ENCODE measurements at places on chromosomes 13 and 19.

- DNase-seq = peak; percentile 76
Observed at GRCh38 chr13:39401046-39401705, 201.8 kb downstream of the LHFPL6 start.

GRCh38 chr19:53518121-53518520 is 19.8 kb upstream of the ZNF331 start:
- DNase-seq = no peak

DNA sequence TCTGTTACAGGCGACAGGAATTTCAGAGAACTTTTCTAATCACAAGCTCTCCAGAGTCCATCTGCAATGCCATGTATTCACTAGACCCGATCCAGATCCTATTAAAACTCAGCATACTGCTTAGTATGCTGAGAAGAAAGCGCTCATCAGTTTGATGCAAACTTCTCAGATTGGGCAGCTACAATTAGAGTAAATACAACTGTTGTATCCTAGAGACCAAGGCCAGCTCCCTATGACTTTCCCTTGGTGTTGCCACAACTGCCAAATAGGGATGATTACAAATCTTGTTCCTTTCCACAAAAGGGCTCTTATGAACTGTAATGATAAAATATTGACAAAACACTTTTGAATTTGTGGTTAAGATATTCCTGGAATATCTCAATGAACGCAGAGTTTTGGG is 191.2 kb downstream of the SPRY2 start:
- no peak for DNase-seq

DNA sequence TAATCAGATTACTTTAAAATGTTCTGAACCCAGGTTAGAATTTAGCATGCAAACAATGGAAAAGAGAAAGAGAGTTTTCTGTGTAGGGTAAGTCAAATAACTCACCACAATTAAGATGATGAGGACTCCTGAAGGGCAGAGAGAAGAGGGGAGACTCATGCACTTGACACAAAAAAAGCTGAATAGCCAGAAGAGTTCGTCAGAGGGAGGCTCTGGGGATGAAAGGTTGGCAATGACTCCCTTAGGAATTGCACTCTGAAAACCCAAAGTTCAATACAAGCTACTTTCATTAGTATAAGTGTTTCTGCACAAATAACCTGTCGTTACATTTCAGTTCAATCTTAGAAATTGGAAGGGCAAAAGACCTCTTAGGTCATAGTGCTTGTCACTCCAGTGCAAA is 434.4 kb upstream of the PCDH9 start:
- DNase-seq = no peak

- DNase-seq = peak; percentile 63
Observed at GRCh38 chr19:47370045-47370611, 21.0 kb downstream of the DHX34 start.

GRCh38 chr19:42045575-42045974 is 24.4 kb downstream of the GRIK5 start:
- no peak for DNase-seq

GRCh38 chr13:32023698-32024097 is 7.9 kb upstream of the FRY start:
- peak; percentile 60 for DNase-seq

GRCh38 chr19:47471733-47472457 is at the start of gene SLC8A2:
SLC8A2 (minus strand) TSS chr19:47471893; CDS start chr19:47466403, 5,490 bp downstream.
- DNase-seq = peak; percentile 80

- DNase-seq = no peak
Observed at GRCh38 chr19:16436780-16437332, 34.9 kb downstream of the EPS15L1 start.

- DNase-seq = no peak
Observed at GRCh38 chr13:21121616-21122015, 54.7 kb downstream of the SKA3 start.

DNA sequence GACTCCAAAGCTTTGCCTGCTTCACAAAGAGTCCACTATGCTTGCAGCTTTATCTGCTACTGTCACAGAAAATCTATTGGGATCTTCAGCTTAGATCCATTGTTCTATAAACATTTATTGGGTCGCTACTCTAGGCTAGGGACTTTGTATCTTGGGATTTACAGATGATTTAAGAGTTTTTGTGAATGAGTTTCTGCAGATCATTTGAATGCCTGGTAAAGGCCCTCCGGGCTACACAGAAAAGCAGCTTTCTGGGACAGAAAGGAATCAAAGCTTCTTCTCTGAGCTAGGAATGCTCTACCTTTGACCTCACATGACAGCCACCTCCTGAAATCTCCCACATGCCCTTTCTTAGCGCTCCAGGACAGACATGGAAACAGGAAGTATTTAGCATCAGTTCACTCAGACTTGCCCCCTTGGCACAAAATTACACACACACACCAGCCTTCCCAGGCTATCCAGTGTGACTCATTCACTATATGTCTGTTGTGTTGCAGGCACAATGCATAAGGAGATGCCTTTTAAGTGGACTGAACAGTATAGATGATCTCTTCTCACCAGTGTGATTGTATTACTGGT is 492.4 kb downstream of the DACH1 start:
- no peak for DNase-seq

DNA sequence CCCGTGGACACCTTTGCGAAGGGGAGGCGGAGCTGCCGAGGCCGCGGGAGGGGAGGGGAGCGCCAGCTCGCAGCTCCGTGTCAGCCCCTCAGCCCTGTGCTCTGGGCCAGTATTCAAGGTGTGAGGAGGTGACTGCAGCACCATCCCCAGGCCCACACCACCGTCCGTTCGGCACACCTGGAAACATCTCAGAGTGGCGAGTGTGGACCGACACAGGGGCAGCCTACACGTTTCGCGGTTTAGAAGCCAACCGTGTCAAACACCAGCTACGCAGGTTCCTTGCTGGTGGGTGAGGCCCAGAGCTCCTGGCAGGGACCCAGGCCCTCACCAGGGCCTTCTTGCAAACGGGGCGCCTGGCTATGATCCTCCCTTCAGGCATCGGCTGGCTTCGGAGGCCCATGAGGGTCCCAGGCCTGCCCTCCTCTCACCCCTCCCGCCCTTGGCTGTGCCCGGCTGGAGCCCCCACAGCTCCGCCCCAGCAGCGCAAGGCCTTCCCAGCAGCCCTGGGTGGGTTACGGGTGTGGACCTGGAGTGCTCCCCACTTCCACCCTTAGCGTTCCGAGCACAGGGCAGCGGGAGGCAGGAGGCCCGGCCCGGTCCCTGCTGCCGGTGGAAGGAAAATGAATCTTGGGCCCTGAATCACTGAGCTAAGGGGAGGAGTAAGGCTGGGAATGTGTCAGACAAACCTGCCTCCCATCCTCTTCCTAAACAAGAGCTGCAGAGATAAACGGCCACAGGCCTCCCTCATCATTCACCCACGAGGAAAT is 1.2 kb downstream of the C13orf46 start:
- DNase-seq = no peak

Data from hematopoietic multipotent progenitor cell treated with erythropoietin and hydrocortisone succinate and interleukin-3 and kit ligand, for 6 days (in vitro differentiated cells).